GM03348 (cell line): ENCODE measurements at places on chromosomes 16 and 17.
A peak's percentile ranks its signal among the peaks of the same experiment; 100 is the strongest.

DNA sequence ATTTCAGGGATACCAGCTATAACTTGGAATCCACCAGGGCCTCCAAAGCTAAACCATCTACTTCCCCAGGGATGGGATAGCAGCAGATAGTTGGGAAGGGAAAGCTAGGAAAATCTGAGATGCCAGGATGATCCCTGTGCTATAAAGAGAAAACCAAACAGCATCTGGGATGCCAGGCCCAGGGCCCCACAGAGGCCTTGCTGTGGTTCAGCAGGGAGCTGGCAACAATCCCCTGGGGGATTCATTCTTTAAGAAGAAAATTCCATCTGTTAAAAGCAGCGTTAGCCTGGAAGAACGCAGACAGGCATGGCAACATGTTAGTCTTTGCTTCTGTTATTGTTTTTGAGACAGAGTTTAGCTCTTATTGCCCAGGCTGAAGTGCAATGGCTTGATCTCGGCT, 16.6 kb downstream of the MYO18A start:
- peak; percentile 44 for DNase-seq

GRCh38 chr17:62652251-62653001, 25.0 kb downstream of the MRC2 start:
- peak; percentile 87 for DNase-seq

- DNase-seq = no peak
These were observed at the start of gene UTS2R for GRCh38 chr17:82371333-82372248. Gene UTS2R (plus strand): TSS chr17:82371765. CDS start chr17:82374325, 2,560 bp downstream.

DNA sequence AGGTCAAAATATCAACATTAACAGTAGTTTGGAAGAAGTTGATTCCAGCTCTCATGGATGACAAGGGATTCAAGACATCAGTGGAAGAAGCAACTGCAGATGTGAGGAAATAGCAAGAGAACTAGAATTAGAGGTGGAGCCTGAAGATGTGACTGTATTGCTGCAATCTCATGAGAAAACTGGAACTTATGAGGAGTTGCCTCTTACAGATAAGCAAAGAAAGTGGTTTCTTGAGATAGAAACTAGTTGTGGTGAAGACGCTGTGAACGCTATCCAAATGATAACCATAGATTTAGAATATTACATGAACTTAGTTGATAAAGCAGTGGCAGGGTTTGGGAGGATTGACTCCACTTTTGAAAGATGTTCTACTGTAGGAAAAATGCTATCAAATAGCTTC, 67.8 kb downstream of the GOSR1 start:
- DNase-seq = no peak
